Myometrial cell (primary cell): ENCODE measurements at places on chromosomes 1 and 21. TPM values are rescaled to one million over a fixed set of nuclear protein-coding genes. Genes with fewer than 3 reads are reported as not detected.

Gene OR2G6
- total RNA-seq: not detected in 2 replicates

Gene DNASE2B
- 0.18 TPM in 1 of 2 replicates, not detected in the other for total RNA-seq

Gene ZNF695
- total RNA-seq: 1.2 and 3.4 TPM in 2 replicates

Gene REN
- total RNA-seq: 1.1 and 2.9 TPM in 2 replicates

Gene FCRLA
- total RNA-seq: 1.2 and 4.6 TPM in 2 replicates

Gene LYPD8
- total RNA-seq: not detected in 2 replicates

Gene SEC22B
- total RNA-seq: 53.0 and 57.6 TPM in 2 replicates

Gene AMPD1
- not detected in 2 replicates for total RNA-seq

Gene ACTA1
- total RNA-seq: not detected in 2 replicates

Gene THEM5
- not detected in 2 replicates for total RNA-seq

Gene TPTE
- total RNA-seq: not detected in 2 replicates

Gene OR14K1
- not detected in 2 replicates for total RNA-seq
